Brain microvascular endothelial cell (primary cell): ENCODE measurements at places on chromosomes 1 and 21.

- no peak for DNase-seq
These were observed 235.9 kb upstream of the IRF2BP2 start for GRCh38 chr1:234845836-234846235.

GRCh38 chr1:230519246-230519645 lies 93.1 kb upstream of the PGBD5 start:
- no peak for DNase-seq

DNA sequence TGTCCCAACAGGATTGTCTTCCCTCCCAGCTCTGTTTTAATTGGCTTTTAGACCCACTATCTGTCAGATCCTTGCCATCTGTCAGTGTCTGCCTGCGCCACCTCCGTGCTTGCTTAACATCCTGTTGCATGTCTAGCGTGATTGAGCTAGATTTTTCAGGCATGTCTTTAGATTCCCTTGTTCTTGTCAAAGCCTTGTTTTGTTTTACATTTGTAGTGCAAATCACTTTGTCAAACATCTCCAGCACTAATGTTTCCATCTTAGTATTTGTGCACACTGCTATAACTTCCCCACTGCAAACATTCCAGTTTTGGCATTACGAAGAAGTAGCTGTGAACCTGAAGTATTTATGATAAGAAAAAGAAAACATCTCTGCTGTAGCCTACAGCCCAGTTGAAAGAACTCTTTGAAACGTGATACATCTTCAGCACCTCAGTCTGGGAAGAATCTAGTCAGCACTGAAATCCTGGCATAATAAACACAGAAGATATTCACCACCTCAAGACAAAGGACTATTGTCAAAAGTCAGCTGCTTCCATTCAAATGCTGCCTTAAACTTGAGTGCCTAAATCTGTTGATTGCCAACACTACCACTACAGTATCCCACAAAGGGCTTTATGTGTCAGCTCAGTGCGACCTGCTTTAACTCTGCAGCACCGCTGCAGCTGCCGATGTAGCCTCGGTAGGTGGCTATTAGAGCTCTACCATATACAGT lies 105.0 kb downstream of the FNBP1L start:
- peak; percentile 72 for DNase-seq

DNA sequence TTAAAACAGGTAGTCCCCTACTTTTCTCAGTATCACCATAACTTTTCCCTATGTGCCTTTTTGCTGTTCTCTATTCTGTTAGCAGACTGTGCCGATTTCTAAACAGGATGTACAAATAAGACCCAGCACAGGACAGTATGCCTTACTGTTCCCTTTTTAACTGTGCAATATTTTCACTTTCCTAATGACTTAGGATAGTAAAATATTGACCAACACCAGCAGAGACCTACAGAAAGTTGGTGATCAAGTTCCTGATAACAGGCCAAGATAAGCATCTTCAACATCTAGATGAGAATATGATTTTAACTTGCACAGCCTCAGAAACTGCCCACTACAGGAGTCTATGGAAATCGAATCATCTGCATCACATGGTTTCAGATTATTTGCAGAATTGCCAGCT lies 42.0 kb downstream of the ADSS2 start:
- DNase-seq = no peak

DNA sequence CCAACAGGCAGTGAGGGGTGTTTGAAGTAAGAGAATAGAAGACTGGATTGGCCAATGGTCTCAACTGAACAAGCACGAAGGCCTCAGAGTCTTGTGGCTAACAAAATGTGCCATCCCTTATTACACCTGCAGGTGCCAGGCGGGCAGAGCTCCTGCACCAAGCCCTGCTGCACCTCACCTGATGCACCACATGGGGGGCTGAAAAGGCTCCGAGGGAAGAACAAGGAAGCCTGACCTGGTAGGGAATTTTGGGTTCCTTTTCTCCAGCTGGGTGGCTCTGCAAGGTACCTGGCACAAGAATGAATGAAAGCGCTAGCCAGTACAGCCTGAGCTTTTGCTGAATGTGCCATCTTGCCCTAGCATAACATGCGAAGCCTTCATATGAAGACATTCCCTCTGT lies 9.7 kb downstream of the HSD3B1 start:
- DNase-seq = no peak

DNA sequence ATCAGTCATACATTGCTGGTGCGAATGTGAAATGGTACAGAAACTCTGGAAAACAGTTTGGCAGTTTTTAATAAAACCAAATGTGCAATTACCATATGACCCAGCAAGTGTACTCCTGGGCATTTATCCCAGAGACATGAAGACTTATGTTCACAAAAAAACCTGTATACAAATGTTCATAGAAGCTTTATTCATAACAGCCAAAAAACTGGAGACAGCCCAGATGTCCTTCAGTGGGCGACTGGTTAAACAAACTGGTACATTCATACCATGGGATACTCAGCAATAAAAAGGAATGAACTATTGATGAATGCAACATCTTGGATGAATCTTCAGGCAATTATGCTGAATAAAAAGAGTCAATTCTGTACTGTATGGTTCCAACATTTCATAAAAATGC lies 97.8 kb downstream of the DTL start:
- no peak for DNase-seq

GRCh38 chr21:46005481-46005881 lies 23.9 kb downstream of the COL6A1 start:
- no peak for DNase-seq

DNA sequence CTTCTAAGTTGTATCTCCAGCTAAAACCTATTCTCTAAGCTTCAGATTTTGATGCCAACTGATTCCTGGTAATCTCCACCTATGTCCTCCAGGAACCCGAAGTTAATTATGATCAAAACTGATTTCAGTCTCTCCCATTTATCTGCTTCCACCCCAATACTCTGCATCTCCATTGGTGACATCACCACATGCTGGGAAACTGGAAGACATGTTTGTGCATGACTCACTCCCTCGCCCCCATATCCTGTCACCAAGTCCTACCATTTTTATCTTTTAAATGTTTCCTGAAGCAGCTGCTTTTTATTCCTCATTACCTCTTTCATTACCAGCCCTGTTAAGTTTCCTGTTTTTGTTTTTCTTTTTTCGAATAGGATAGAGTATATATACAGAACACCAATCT lies 228.5 kb downstream of the LRRC40 start:
- DNase-seq = peak; percentile 81

GRCh38 chr1:57058652-57059501 lies 93.1 kb upstream of the C8B start:
- DNase-seq = no peak

DNA sequence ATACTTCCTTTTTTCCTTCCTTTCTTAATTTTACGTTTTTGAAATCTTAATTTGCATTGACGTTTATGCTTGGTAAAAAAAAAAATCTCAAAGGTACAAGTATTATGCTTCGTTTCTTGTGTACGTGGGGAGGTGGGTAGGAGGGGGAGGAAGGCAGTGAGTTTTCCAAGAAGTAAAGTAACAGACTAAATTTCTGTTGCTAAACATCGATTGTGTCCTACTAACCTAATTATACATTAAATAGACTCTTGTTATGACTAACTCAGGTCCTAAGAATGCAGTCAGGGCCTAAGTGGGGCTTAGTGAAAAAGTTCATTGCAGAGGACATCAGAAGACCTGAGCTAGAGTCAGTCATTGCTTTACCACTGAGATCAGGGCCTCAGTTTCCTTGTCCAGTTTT lies 17.5 kb downstream of the NEK7 start:
- DNase-seq = no peak

DNA sequence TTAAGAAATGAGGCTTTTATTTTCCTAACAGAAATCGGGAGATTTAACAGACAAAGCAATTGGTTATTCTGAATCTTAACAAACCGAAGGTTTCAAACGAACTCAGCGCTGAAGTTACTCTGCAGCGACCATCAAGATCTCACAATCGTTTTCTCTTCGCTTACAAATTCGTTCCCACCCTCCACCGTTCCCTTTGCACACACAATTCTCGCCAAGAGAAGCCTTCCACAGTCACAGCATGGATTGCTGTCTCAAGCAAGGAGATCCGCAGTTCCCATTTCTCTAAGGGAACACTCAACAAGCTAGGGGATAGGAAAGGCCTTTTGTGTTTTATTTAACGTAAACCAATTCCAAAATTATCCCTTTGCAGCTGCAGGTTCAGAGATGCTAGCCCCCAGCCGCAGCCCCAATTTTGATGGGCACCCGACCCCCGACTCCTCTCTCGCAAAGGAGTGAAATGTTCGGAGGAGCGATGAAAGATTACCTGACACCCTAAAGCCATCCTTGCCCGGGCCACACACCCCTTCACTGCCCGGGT lies 755 bp downstream of the FBXO42 start:
- no peak for DNase-seq

DNA sequence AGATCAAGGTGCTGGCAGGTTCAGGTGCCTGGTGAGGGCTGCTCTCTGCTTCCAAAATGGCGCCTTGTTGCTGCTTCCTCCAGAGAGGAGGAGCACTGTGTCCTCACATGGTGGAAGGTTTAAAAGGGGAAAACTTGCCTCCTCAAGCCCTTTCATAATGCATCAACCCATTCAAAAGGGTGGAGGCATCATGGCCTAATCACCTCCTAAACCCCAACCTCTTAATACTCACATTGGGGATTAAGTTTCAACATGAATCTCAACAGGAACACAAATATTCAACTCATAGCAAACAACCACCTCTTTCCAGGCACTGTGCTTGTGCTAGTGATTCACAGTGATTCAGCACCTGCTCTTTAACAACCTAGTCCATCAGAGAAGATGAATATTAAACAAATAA lies 4.2 kb downstream of the S100A12 start:
- no peak for DNase-seq

DNA sequence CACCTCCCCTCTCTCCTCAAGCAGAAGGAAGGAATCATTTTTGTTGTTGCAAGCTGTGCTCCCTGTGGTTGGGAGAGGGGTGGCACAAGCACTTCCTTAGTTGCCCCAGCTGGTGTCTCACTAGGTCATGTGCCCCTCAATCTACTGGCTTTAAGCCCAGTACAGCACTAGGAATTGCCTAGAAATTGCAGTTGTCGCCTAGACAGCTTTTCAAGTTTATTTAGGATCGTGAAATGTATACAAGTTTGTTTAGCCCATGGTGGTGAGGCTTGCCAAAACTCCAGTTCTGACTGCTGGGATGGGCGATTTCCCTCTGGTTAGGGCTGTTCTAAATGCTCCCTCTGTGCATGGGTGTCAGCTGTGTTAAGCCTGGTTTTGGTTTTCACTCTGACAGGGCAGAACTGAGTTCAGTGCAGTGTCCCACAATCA lies 126.8 kb upstream of the ZNF644 start:
- no peak for DNase-seq

DNA sequence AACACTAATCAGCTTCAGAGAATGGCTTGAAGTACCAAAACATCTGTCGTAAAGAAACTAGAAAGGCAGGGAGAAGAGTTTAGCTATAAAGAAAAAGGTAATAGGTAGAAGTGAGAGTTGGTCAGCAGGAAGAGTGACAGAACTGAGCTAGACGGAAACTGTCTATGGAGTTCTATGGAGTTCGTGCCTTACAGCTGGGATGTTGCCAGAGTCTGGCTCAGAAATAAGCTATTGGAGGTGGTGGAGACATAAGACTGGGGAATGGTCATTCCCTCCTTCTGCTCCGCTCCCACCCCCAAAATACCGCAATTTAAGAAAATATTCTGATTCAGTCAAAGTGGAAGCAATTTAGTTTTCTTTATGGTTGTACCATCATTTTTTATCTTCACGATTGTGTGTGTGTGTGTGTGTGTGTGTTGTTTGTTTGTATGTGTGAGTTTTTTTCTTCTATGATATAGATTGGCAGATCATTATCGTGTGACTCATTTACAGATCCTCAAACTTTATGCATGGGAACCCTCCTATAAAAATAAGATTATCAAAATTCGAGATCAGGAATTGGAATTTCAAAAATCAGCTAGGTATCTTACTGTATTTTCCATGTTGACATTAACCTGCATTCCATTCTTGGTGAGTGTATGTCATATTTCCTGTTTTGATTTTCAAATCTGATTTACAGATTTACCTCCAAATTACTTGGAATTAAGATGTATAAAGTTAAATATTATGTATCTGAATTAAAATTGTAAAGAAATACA lies 79.0 kb downstream of the HSPA13 start:
- DNase-seq = no peak

- DNase-seq = no peak
These were observed 172.5 kb upstream of the GALNT2 start for GRCh38 chr1:229894532-229894931.

DNA sequence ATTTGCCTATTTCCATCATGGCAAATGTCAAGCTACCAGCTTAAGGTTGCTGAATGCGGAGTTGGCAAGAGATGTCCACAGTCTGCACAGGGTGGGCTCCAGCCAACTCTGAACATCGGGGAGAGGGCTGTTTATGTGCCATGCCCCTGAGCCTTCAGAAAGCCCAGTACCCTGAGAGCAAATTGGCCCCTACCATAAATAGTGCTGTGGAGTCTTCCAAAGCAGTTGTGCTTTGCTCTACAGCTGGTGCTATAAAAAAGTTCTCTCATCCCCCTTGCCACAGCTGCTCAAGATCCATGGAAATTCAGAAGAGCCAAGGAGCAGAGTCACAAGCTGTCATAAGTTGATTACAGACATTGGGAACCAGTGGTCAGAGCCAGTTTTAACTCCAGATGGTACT lies 85.6 kb upstream of the CLDN14 start:
- DNase-seq = no peak

DNA sequence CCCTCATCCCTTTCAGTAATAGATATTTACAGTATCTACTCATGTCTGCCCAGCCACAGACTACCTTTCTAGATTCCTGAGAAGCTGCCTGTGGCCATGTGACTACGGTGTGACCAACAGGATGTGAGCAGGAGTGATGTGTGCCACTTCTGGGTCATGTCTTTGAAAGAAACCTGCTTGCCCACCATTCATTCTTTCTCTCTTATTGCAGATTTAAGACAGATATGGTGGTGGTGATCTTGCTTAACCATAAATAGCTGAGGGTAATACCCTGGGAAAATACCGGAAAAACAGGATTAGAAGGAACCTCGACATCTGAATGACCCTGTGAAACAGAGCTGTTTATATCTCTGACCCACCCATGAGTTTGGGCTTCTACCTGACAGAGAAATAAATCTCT lies 41.6 kb upstream of the GUCA2A start:
- no peak for DNase-seq

- no peak for DNase-seq
These were observed 35.5 kb downstream of the IGFN1 start for GRCh38 chr1:201226178-201226514.
